ENCODE measurements at places on chromosomes 11 and 22.

DNA sequence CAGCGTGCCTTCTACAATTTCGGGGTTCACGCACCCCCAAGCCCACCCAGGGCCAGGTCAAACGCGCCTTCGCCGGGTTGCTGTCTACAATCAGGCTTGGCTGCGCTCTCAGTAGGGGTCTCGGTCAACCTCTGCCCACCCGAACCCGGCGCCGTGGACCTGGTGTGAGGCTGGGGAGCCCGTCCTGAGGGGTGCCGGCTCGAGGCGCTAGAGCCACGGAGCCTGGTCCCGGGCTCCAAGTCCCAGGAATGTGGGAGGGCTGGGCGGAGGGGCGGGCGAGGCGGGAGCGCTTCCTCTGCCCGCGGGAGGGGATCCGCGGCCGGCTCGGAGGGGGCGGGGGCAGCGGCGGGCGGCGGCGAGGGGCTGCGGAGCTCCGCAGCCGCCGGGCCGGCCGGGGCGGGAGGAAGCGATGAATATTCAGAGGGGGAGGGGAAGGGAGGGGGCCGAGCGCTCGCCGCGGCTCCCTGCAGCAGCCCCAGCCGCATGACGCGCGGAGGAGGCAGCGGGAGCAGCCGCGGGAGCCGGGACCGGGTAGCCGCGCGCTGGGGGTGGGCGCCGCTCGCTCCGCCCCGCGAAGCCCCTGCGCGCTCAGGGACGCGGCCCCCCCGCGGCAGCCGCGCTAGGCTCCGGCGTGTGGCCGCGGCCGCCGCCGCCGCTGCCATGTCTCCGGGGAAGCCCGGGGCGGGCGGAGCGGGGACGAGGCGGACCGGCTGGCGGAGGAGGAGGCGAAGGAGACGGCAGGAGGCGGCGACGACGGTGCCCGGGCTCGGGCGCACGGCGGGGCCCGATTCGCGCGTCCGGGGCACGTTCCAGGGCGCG, at the start of gene PTPRJ:
Gene PTPRJ, plus strand, starts transcription at position 472 of the 819 bp plus-strand sequence. CDS start 354 bp downstream, outside the sequence.
- peak; percentile 74 for DNase-seq

GRCh38 chr11:56932572-56933220, 56.0 kb upstream of the OR5AK2 start:
- DNase-seq = no peak

DNA sequence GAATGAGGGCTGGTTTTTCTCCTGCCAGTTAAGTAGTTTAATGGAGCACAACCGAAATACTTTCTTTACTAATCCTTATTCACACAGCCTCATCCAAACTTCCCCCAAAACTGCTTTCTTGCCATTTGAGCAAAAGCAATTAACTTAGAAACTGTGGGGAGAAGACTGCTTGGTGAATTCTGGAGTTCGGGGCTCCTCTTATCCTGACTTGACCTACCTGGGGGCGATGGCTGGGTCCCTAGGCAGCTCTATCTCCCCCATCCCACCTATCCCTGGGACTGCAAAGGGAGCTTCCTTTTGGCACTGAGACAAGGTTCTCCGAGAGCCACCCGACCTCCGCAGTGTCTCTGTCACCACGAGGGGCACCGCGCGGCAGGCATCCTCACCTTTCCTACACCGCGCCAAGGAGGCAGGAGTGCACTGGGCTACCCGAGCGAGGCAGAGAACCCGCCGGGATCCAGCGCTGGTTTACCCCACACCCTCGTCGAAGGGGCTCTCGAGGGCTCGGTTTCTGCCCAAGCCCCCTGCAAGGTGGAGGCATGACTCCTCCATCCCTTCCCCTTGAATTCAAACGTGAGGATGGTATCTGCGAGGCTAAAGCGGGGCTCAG, 759 bp downstream of the DESI1 start:
- DNase-seq = peak; percentile 52

DNA sequence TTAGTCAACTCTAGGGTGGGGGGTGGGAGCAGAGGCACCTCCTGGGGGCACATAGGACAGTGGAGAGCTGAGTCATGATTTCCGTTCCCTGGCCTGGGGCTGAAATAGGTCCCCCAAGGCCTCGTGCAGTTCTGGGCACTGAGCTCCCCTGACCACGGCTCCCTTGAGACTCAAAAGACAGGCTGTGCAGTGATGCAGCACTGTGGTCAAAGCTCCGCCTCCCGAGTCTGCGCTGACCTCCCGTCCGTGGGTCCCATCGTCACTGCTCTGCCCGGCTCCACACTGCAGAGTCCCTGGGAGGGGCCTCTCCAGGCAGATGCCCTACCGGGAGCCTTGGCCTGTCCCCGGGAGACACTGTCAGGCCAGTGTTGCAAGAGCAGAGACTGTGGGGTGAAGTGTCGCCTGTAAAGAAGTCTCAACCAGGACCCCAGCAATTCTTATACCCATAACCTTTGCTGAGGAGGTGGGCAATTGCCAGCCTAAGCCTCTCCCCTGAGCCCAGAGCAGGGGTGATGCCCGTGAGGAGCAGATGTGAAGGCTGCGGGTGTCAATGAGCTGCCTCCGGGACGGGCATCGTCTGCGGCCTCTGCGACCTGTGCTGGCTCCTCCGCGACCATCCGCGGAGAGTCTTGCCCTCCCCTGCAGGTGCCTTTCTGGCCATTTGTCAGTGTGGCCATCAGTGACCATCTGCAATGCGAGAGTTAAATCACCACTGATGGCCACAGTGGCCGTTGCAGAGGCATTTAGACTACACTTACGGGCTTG, 877.3 kb downstream of the BRD1 start:
- DNase-seq = no peak

All from CD4-positive, alpha-beta T cell treated with Interleukin-17A for 1 hour (primary cell).